K562 (cell line): ENCODE measurements at places on chromosomes 16 and 17.
A peak's percentile ranks its signal among the peaks of the same experiment; 100 is the strongest.

DNA sequence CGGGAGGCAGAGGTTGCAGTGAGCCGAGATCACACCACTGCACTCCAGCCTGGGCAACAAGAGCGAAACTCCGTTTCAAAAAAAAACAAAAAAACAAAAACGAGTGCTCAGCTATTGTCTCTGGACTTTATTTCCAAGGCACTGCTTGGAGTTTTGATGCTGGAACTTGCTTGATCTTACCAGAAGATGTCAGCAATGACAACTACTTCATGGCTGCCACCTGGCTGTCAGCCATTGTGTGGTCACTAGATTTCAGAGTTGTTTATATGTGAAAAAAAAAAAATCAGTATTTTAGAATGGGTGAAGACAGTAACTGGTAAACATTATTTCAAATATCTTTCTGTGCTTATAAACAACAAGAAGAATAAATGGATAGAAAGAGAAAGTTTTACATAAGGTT lies 26.3 kb upstream of the OR4D1 start:
- peaks cover 2% of the 10 kb centered on the region; the same call in 1 of the 2 replicates for H3K27me3 ChIP-seq
- peak; percentile 39 for DNase-seq
- H3K27ac ChIP-seq, result no peak overlapping the region
- no peaks in the 10 kb centered on the region for H3K36me3 ChIP-seq

GRCh38 chr17:48071654-48072053 lies 23.5 kb downstream of the NFE2L1 start:
- H3K27me3 ChIP-seq, result no peaks in the 10 kb centered on the region
- DNase-seq, result no peak
- H3K4me1 ChIP-seq, result no peaks in the 10 kb centered on the region
- H3K36me3 ChIP-seq, result peaks cover 77% of the 10 kb centered on the region
- H3K4me3 ChIP-seq, result no peak overlapping the region

DNA sequence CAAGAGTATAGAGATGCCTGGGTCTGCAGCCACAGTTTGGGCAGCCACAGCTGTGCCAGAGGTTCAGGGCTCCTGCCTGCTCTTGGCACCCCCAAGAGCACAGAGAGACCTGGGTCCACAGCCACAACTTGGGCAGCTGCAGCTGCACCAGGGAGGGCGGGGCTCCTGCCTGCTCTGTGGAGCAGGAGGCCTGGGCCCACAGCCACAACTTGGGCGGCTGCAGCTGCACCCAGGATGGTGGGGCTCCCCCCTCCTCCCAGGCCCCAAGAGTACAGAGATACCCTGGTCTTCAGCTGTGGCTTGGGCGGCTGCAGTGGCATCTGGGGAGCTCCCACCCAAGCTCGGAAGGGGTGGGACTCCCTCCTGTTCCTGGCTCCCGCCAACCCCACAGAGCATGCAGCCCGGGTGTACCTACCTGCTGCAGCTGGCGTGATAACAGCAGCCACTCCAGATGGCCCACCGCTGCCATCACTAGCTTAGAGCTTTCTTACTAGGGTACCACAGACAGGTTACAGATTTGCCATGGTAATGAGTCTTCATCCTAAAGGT lies 72.7 kb downstream of the PHKB start:
- no peak overlapping the region for H3K27ac ChIP-seq
- no peak for DNase-seq
- no peaks in the 10 kb centered on the region for H3K4me1 ChIP-seq
- H3K4me3 ChIP-seq, result no peak overlapping the region
- peaks cover 26% of the 10 kb centered on the region for H3K36me3 ChIP-seq
- no peaks in the 10 kb centered on the region for H3K27me3 ChIP-seq

- peaks cover 52% of the 10 kb centered on the region for H3K4me1 ChIP-seq
- H3K27ac ChIP-seq, result no peak overlapping the region
- DNase-seq, result no peak
- no peaks in the 10 kb centered on the region for H3K27me3 ChIP-seq
- peaks cover 57% of the 10 kb centered on the region for H3K36me3 ChIP-seq
These were observed 2.1 kb downstream of the ZNF646 start for GRCh38 chr16:31076319-31076718.

GRCh38 chr17:8072729-8073461 lies 14.6 kb downstream of the ALOX12B start:
- peaks cover 24% of the 10 kb centered on the region for H3K4me1 ChIP-seq
- peaks cover 25% of the 10 kb centered on the region for H3K27me3 ChIP-seq
- H3K36me3 ChIP-seq, result no peaks in the 10 kb centered on the region
- DNase-seq, result no peak
- no peak overlapping the region for H3K27ac ChIP-seq
- no peak overlapping the region for H3K4me3 ChIP-seq

DNA sequence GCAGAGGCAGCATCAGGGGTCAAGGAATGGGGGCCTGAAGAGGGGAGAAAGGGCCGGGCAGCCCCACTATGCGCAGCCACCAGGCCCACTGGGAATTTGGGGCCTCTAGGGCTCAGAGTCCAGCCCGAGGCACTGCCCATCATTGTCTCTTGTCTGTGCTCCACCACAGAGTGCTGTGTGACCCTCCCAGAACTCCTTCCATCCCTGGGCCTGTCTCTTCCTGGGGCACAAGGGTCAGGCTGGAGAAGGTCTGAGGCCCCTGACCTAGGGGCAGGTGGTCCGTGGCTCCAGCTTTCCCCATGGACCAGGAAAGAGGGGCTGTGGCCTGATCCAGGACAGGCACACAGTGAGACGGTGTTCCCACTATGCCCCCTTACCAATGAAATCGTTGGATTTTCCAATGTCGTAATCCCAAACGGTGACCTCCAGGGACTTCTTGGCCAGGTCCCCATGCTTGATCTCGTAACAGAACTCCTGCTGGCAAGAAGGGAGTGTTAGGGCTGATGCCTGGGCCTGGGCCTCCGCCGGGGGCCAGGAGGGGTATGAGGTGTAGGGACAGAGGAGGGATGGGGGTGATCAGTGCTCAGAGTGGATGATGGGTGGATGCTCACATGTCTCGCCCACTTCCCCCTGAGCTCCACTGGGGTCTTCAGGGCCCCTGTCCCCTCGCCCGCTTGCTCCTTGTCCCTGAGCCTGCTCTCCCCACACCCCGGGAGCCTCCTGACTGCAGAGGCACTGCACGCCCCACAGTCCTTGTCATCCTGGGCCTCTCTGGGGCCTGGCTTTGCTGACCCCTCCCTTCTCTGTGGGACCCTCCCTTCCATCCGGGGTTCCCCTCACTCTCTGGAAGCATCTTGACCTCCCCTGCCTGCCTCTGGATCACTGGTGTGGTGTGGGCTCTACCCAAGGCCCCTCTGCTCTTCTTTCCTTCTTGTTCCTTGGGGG lies 10.7 kb downstream of the SCGB1C2 start:
- H3K4me1 ChIP-seq, result no peaks in the 10 kb centered on the region; the same call in 1 of the 2 replicates
- H3K27me3 ChIP-seq, result no peaks in the 10 kb centered on the region; the same call in 2 of the 3 replicates
- DNase-seq, result no peak
- H3K27ac ChIP-seq, result no peak overlapping the region
- H3K36me3 ChIP-seq, result no peaks in the 10 kb centered on the region
- no peak overlapping the region for H3K4me3 ChIP-seq

GRCh38 chr16:13898233-13898632 lies 21.7 kb upstream of the ERCC4 start:
- no peak overlapping the region for H3K4me3 ChIP-seq
- no peaks in the 10 kb centered on the region for H3K27me3 ChIP-seq
- H3K27ac ChIP-seq, result no peak overlapping the region
- DNase-seq, result no peak

- no peaks in the 10 kb centered on the region for H3K27me3 ChIP-seq
- DNase-seq, result no peak
- no peak overlapping the region for H3K4me3 ChIP-seq
- H3K4me1 ChIP-seq, result no peaks in the 10 kb centered on the region; the same call in 2 of the 3 replicates
- no peak overlapping the region for H3K27ac ChIP-seq
These were observed 55.1 kb upstream of the PABPN1L start for GRCh38 chr16:88921591-88921990.

- no peak for DNase-seq
- no peaks in the 10 kb centered on the region for H3K27me3 ChIP-seq
- H3K27ac ChIP-seq, result no peak overlapping the region
These were observed 71.3 kb downstream of the TMC6 start for GRCh38 chr17:78057113-78057740.

DNA sequence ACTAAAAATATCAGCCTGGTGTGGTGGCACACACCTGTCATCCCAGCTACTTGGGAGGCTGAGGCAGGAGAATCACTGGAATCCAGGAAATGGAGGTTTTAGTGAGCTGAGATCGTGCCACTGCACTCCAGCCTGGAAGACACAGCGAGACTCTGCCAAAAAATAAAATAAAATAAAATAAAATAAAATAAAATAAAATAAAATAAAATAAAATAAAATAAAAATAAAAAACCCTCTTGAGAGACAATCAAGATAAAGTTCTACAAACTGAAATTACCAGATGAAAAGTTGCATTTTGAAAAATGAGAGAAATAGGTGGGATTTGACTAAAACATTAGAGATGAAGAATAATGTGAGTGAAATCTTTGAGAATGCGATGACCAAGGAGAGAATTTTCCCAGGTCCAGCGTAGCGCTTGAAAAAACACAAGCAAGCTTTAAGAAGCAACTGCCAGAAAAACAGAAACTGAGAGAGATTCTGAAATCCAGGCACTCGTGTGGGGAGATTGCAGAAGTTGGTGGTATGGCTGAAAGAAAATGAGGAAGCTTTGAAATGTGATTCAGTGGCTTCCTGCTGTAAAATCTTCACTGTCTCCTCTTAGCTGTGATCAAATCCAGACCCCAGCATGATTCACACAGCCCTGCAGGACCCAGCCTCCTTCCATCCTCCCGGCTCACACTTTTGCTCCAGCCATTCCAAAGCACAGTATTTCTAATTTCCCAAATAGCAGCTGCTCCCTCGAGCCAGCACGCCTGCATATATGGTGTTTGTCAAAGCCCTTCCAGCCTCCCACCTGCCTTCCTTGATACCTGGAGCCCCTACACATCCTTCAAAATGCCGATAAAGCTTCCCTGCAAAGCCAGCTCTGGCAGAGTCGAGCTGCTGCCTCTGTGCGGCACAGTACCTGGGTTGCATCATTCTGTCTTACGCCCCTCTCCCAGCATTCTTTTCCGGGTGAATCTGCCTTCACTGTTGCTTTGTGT lies 8.2 kb upstream of the CD300E start:
- no peak overlapping the region for H3K27ac ChIP-seq
- no peaks in the 10 kb centered on the region for H3K4me1 ChIP-seq
- DNase-seq, result no peak
- peaks cover 48% of the 10 kb centered on the region for H3K27me3 ChIP-seq
- no peaks in the 10 kb centered on the region for H3K36me3 ChIP-seq

- peaks cover 94% of the 10 kb centered on the region for H3K36me3 ChIP-seq
- H3K4me3 ChIP-seq, result no peak overlapping the region
- H3K27me3 ChIP-seq, result no peaks in the 10 kb centered on the region
- no peak overlapping the region for H3K27ac ChIP-seq
These were observed 41.8 kb downstream of the BRD7 start for GRCh38 chr16:50326835-50327465.

GRCh38 chr17:19255279-19255678 lies 18.1 kb downstream of the EPN2 start:
- no peak overlapping the region for H3K4me3 ChIP-seq
- H3K27ac ChIP-seq, result no peak overlapping the region
- H3K27me3 ChIP-seq, result no peaks in the 10 kb centered on the region
- H3K36me3 ChIP-seq, result no peaks in the 10 kb centered on the region
- 0 out of 3 replicates have a peak, but pooled peaks cover 2% of the 10 kb centered on the region for H3K4me1 ChIP-seq

- no peak overlapping the region for H3K4me3 ChIP-seq
- DNase-seq, result no peak
- H3K36me3 ChIP-seq, result peaks cover 23% of the 10 kb centered on the region
- H3K27ac ChIP-seq, result no peak overlapping the region
- H3K27me3 ChIP-seq, result no peaks in the 10 kb centered on the region
- H3K4me1 ChIP-seq, result peaks cover 10% of the 10 kb centered on the region; the same call in 2 of the 3 replicates
These were observed 36.7 kb upstream of the NLRP1 start for GRCh38 chr17:5621026-5621425.

GRCh38 chr16:68309799-68310198 lies 947 bp downstream of the SLC7A6OS start:
- H3K4me3 ChIP-seq, result peak overlapping the region; percentile 81
- peak overlapping the region; percentile 79 for H3K27ac ChIP-seq
- peaks cover 71% of the 10 kb centered on the region for H3K36me3 ChIP-seq
- H3K27me3 ChIP-seq, result no peaks in the 10 kb centered on the region
- no peak for DNase-seq

- H3K4me3 ChIP-seq, result no peak overlapping the region
- DNase-seq, result no peak
- H3K27me3 ChIP-seq, result no peaks in the 10 kb centered on the region
- H3K27ac ChIP-seq, result no peak overlapping the region
- H3K36me3 ChIP-seq, result no peaks in the 10 kb centered on the region
- no peaks in the 10 kb centered on the region for H3K4me1 ChIP-seq
These were observed 942.6 kb downstream of the KCNJ2 start for GRCh38 chr17:71111934-71112333.

GRCh38 chr17:67982686-67983382 lies 13.4 kb downstream of the C17orf58 start:
- H3K27me3 ChIP-seq, result no peaks in the 10 kb centered on the region
- no peak overlapping the region for H3K27ac ChIP-seq

DNA sequence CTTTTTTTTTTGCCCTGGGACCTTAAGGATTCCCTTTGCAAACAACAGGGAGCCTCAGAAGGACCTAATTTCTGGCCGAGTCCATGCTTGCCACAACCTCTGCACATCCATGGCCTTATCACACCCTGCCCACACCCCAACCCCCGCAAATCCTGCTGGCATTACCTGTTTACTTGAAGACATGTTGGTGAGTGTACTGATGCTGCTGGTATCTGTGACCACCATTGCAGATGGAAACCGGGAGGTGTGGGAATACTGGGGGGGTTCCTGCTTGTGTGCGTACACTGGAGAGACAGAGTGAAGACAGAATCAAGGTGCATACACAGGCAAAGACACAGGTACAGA lies 46.0 kb downstream of the HNF1B start:
- H3K4me1 ChIP-seq, result no peaks in the 10 kb centered on the region
- H3K36me3 ChIP-seq, result no peaks in the 10 kb centered on the region
- no peak overlapping the region for H3K4me3 ChIP-seq
- no peak overlapping the region for H3K27ac ChIP-seq
- no peak for DNase-seq

GRCh38 chr17:57451191-57451590 lies 194.9 kb downstream of the MSI2 start:
- DNase-seq, result no peak
- no peak overlapping the region for H3K4me3 ChIP-seq
- no peak overlapping the region for H3K27ac ChIP-seq
- no peaks in the 10 kb centered on the region for H3K27me3 ChIP-seq
- H3K4me1 ChIP-seq, result peaks cover 16% of the 10 kb centered on the region; the same call in 1 of the 2 replicates
- H3K36me3 ChIP-seq, result peaks cover 3% of the 10 kb centered on the region; the same call in 1 of the 3 replicates

GRCh38 chr16:83227336-83227735 lies 580.4 kb upstream of the HSBP1 start:
- no peak overlapping the region for H3K27ac ChIP-seq
- no peak overlapping the region for H3K4me3 ChIP-seq
- H3K27me3 ChIP-seq, result no peaks in the 10 kb centered on the region
- H3K4me1 ChIP-seq, result no peaks in the 10 kb centered on the region
- no peaks in the 10 kb centered on the region for H3K36me3 ChIP-seq
- no peak for DNase-seq

DNA sequence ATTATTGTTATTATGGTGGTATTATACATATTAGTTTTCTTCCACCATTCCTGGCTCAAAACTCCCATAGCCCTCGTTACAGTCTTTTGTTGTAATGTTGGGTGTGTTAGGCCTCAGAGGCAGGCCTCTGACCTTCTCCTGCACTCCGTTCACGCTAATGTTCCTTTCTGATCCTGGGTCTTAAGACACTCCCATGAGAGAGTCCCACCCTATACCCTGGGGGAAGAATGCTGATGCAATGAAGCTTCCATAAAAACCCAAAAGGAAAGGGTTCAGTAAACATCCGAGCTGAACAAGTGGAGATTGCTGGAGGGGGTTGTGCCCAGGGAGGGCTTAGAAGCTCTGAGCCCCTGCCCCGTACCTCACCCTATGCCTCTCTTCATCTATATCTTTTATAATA lies 141.3 kb upstream of the NETO2 start:
- no peaks in the 10 kb centered on the region for H3K4me1 ChIP-seq
- DNase-seq, result no peak
- no peaks in the 10 kb centered on the region for H3K36me3 ChIP-seq
- H3K27ac ChIP-seq, result no peak overlapping the region
- no peak overlapping the region for H3K4me3 ChIP-seq
